Activated B cell treated with CpG ODN at 0.5 μM for 24 hours (primary cell): ENCODE measurements at places on chromosomes 3 and 15. TPM values are rescaled to one million over a fixed set of nuclear protein-coding genes. Genes with fewer than 3 reads are reported as not detected.

DNA sequence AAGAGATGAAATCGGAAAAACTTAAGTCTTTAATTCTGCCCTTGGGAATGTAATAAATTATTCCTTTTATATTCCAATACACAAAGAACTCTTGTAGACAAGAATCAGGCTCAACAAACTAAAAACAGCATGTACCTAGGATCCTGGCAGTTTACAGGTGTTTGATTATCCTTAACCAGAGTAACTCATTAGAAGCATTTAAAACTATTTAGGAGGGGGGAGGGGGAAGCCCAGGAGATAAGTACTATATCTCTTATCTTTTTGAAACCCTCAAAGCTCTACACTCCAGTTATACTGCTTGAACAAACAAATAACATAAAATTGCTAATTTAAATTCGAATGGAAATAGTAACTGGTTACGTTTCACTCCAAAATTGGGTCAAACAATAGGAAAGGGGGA is 1.9 kb downstream of the CNBP start:
- H3K27me3 ChIP-seq = no peaks in the 10 kb centered on the region
- peak overlapping the region; percentile 95 for H3K4me3 ChIP-seq
- no peak for DNase-seq
- peak overlapping the region; percentile 95 for H3K27ac ChIP-seq
- peaks cover 60% of the 10 kb centered on the region for H3K4me1 ChIP-seq
- H3K36me3 ChIP-seq = peaks cover 55% of the 10 kb centered on the region

DNA sequence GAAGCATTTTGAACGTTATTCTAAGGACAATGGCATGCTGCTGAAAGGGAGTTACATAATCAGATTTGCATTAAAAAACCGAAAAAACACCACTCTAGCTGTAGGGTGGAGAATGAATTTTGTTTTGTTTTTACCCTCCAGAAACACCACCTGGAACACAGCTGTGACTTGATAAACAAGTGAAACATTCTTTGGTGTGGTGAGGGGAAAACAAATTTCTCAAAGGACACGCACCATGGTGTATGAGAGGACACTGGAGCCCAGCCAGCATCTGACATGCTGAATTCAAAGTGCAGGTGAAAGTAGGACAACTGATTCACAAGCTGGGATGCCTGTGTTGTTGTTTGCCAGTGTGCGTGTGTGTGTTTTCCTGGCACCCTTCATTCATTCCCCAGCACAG is 554.5 kb upstream of the TBL1XR1 start:
- no peaks in the 10 kb centered on the region for H3K27me3 ChIP-seq
- H3K4me3 ChIP-seq = no peak overlapping the region
- H3K4me1 ChIP-seq = no peaks in the 10 kb centered on the region
- H3K36me3 ChIP-seq = no peaks in the 10 kb centered on the region
- DNase-seq = no peak

GRCh38 chr3:55339390-55339789 is 147.7 kb downstream of the WNT5A start:
- DNase-seq = no peak
- no peak overlapping the region for H3K4me3 ChIP-seq
- H3K36me3 ChIP-seq = no peaks in the 10 kb centered on the region
- no peaks in the 10 kb centered on the region for H3K4me1 ChIP-seq
- no peak overlapping the region for H3K27ac ChIP-seq

DNA sequence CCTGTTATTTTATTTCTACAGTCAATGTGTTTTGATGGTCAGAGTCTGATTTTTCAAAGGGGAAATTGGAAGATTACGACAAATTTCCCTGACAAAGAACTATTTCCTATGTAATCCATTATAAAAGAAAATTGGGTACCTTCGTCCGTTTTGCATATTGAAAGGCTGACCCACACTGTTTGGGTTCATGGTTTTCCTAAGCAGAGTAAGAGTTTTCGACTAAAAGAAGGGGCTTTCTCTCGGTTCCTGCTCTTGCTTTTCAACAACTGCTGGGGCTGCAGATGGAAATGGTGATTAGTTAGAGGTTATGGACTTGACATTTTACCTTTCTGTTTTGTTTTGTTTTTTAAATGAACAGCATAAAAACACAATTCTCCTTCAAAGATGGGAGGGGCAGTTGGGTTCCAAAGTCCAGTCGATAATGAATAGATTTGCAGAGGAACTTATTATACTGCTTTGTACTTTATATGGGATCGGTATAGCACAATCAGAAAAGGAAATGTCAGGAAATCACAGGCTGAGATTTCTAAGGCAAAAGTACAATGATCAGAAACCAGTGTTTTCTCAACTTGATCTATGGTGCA is 978 bp downstream of the KCNMB2 start:
- H3K4me3 ChIP-seq = no peak overlapping the region
- H3K4me1 ChIP-seq = peaks cover 4% of the 10 kb centered on the region
- no peak for DNase-seq
- H3K27me3 ChIP-seq = peaks cover 16% of the 10 kb centered on the region
- H3K27ac ChIP-seq = no peak overlapping the region
- no peaks in the 10 kb centered on the region for H3K36me3 ChIP-seq

SLC2A2 gene
- total RNA-seq = not detected in 2 replicates
